ENCODE measurements at places on chromosomes 7 and 10.

- no peak for DNase-seq
Observed at GRCh38 chr7:74362266-74362665, 73.1 kb downstream of the CLIP2 start.

- DNase-seq: no peak
Observed at GRCh38 chr7:106309362-106309761, 24.6 kb upstream of the NAMPT start.

DNA sequence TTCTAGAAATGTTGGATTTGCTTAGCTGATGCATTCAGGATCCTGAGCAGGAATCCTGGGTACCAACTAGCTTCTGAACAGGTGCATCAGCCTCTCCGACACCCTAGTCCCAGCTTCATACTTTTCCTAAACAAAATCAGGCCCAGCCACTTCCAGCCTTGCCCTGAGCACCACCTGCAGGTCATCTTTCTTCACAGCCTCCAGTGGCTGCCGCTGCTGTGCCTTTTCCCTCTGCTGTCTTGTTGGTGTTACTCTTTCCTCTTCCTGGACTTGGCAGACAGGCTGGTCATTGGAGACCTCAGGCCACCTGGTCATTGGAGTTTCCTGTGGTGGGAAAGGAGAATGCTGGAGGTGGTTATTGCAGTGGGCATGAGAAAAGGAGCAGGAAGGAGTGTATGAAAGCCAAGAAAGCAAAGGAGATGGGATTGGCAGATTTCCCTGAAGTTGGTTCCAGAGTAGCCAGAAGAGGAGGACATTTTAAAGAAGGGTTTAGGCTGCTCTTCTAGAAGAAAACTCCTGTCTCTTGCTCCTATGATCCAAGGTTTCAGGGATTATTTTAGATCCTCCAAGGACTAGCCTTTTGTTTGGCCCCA lies 48.2 kb upstream of the NFKB2 start:
- no peak for DNase-seq

- DNase-seq: no peak
Observed at GRCh38 chr7:46775776-46776175, 806.1 kb downstream of the TNS3 start.

GRCh38 chr10:804191-804781 lies 114.8 kb upstream of the DIP2C start:
- DNase-seq: no peak

DNA sequence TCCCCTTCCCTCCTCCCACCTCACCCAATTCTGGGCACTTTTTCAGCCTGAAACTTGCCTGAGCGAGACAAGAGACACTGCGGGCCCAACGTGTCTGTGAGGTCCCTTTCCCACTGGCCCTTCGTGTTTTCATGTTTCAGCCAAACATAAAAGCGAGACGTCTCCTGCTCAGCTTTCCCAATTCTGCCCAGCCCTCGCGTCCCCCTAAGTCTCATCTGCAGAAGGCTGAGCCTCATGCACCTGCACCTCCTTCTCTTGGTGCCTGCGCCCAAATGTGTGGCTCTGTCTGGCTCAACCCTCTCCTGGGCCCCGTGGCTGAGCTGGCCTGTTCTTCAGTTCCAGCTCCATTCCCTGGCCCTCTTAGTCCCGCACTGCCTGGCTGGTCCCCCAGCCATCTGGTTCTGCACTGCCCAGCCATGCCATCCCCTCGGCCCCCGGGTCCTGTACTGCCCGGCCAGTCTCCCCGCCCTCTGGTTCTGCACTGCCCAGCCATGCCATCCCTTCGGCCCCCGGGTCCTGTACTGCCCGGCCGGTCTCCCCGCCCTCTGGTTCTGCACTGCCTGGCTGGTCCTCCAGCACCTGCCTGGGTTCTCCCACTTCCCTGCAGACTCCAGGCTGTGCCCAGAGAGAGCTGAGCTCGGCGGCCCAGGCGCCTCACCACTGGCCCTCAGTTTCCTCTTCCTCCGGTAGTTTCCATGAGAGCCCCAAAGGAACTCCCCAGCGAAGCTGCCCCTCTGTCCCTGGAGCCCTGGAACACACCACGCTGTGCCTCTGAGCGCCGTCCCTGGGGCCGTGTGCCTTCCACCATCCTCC lies 224.1 kb downstream of the DNAJB6 start:
- DNase-seq: no peak

GRCh38 chr7:98165827-98166667 lies 45.2 kb upstream of the BHLHA15 start:
- no peak for DNase-seq

DNA sequence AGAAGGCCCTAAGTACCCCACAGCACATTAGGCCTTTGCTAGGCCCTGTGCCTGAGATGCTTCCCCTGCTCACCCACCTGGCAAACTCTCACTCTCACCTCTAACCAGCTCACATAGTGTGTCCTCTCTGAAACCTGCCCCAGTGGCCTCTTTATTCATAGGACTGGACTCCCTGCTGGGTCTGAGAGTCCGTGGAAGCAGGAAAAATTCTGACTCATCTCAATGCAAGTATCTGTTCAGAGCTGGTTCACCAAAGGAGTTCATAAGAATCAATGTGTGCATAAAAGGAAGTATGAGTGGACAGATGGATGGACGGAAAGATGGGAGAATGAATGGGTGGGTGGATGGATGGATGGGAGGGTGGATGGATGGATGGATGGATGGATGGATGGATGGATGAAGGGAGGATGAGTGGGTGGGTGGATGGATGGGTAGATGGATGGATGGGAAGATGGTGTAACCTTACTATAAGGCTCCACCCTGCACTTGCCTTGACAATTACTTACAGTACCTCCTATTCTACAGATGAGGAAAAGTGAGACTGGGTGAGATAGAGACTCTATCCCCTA lies 111.2 kb upstream of the ZMIZ1 start:
- no peak for DNase-seq

DNA sequence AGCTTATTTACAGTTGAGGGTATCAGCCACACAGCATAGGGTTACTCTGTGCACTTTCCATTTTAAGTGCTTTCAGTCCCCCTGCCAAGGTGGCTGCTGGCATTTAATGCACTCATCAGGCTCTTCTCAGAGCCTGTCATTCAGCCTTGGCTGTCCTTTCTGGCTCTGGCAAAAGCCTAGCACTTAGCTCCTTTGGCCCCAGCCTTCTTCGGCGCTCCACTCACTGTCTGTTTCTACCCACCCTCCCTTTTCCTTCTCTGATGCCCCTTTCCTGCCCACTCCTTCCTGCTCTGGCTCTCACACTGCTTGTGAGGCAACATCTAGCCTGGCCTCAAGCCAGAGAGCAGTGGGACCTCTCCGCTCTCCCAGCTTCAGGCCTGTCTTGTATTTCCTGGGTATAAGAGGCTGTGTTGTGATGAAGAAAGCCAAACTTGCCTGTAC lies 60.2 kb downstream of the WIPF3 start:
- DNase-seq: no peak

GRCh38 chr7:155667241-155667829 lies 22.9 kb downstream of the RBM33 start:
- no peak for DNase-seq

- DNase-seq: no peak
Observed at GRCh38 chr7:842431-843031, 10.3 kb downstream of the SUN1 start.

DNA sequence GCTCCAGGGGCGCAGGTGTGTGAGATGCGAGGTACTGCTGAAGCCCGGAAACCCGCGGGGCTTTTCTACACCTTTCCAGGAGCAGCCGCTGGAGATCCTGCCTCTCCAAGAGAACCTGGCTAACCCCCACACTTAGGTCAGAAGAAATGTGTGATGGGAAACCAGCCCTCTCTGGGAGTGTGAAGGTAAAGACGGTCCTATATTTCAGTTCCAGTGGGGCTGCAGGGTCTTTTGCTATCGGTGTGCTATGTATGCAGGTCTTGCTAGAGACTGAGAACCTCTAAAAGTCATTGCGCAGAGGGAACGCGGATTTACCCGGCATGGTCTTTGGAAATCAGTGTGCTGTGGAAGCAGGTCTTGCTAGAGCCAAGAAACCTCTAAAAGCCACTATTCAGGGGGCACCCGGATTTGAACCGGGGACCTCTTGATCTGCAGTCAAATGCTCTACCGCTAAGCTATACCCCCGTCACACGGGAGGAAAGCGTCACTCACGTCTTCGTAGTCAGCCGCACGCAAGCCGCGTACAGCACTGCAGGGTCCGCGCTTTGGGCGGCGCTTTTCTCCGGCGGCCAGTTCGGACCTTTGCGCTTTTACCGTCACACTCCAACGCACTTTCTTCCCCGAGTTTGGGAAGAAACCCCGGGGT lies 46.0 kb downstream of the ZNF777 start:
- DNase-seq: peak; percentile 33

DNA sequence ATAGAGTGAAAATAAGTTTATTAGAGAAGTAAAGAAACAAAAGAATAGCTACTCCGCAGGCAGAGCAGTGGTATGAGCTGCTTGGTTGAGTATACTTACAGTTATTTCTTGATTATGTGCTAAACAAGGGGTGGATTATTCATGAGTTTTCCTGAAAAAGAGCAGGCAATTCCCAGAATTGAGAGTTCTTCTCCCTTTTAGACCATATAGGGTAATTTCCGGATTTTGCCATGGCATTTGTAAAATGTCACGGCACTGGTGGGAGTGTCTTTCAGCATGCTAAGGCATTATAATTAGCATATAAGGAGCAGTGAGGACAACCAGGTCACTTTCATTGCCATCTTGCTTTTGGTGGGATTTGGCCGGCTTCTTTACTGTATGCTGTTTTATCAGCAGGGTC lies 25.7 kb upstream of the GALNT17 start:
- no peak for DNase-seq

DNA sequence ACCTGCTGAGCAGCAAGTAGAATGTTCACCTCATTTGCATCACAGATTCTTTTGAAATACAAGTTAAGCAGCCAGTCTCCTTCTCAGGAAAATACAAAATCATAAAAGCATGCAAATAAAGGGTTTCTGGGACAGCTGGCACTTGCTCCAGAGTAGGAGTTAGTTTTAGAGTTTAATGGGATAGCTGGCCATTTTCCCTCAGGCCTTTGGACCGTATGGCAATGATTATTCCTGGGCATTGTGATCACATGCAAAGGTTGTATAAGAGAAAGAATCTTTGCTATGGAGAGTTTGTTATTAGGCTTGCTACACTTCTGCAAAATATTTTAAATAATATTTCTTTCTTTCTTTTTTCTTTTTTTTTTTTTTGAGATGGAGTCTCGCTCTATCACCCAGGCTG lies 240.8 kb downstream of the CDK14 start:
- DNase-seq: no peak

Data from T-helper 2 cell treated with Interferon-gamma antibody and Interleukin-4, amounts not matched to agents 5 μg/mL and 100 μg/mL, for 36 hours (primary cell).